Spinal cord (tissue), 10 donors: ENCODE measurements at places on chromosomes 13 and 19.

- DNase-seq, result no peak
Measured at GRCh38 chr19:47176627-47177090, 46.0 kb downstream of the SAE1 start.

GRCh38 chr19:4525563-4526002 lies 7.3 kb upstream of the PLIN4 start:
- no peak for DNase-seq

GRCh38 chr13:112481458-112481857 lies 105.3 kb downstream of the SPACA7 start:
- no peak for DNase-seq

DNA sequence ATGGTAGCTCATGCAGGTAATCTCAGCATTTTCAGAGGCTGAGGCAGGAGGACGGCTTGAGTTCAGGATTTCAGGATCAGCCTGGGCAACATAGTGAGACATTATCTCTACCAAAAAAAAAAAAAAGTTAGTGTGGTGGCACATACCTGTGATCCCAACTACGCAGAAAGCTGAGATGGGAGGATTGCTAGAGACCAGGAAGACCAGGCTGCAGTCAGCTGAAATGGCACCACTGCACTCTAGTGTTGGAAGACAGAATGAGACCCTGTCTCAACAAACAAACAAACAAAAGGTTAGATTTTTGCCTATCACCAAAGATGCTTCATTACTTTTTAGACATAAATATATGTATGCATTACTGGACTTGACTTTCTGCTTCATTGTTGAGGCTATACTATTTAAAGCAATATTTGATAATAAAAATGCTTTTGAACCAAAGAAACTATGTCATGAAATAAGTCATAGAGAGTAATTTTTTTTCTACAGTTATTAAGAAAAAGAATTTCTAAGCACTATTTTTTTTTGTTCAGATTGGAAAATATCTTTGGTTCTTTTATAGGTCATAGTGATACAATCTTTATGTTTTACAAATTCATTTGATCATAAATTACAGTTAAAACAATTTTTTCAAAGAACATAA lies 1180.1 kb upstream of the ATXN8OS start:
- DNase-seq, result peak; percentile 13

DNA sequence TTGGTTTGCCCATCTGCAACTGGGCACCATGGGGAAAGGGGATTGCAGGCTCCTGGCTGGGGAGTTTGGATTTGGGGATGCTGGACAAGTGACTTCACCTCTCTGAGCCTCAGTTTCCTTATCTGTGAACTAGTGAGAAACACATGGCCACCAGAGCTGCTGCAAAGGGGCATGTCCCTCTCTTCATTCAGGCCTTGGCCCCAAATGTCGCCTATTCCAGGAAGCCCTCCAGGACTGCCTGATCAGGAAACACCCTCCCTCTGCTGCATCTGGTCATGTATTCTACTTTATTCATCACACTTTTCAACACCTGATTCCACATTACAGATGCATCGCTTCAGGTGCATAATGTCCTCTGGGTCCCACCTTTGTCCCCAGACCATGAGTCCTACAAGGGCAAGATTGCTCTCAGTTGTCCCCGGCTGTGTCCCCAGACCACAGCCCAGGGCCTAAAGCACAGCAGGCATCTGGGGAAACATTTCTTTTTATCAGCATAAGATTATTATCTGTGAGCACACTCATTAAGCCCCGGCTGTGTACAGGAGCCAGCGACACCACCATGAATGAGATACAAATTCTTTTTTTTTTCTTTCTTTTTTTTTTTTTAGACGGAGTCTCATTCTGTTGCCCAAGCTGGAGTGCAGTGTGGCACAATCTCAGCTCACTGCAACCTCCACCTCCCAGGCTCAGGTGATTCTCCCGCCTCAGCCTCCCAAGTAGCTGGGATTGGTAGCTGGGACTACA lies 37.5 kb downstream of the ARRDC2 start:
- DNase-seq, result no peak

DNA sequence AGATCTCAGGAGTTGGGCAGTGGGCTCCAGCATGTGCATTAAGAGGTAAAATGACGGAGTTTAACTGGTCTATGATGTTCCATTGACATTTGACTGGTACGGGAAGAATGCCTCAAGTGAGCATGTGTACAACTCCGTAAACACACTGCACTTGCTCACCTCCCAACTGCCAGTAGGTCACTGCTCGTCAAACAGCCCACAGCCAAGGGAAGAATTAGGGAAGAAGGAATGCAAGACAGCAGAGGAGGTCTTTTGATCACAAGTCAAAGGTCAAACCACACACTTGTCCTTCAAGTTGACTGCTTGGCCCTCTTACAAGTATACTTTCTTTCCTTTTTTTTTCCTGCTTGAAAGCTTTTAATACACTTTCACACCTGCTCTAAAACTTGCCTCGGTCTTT lies 236.7 kb downstream of the B3GLCT start:
- DNase-seq, result no peak

DNA sequence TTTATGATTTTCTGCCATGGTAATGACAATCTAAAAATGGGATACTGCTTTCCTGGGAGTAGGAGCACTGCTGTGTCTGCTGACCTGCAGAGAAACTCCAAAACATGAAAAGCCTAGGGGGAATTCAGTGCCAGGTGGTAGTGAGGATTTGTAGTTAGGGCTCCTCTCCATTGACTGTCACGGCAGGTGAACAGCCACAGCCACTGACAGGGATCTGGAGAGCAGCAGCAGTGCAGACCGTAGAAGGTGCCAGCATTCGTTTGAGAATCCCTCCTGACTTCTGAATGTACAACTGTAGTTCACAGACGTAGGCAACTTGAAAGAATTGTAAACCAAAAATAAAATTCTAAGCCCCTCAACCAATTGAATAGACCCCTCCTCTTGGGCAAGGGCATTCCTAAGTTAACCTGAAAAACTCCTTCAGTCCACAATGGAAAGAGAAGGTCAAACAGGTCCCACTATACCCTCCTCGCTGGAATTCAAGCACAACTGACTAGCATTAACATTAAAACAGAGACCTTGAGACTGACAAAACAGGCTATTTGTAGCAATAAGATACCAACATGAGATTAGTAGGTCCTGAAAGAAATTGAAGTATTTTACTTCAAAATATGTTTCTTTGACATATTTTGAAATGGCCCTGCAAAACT lies 1328.8 kb downstream of the OLFM4 start:
- DNase-seq, result no peak

GRCh38 chr19:35162471-35163326 lies 8.2 kb downstream of the FXYD5 start:
- no peak for DNase-seq
